Activated CD8-positive, alpha-beta T cell treated with anti-CD3 and anti-CD28 coated beads for 36 hours (primary cell): ENCODE measurements at places on chromosomes 1 and 21. TPM values are rescaled to one million over a fixed set of nuclear protein-coding genes. Genes with fewer than 3 reads are reported as not detected.

DNA sequence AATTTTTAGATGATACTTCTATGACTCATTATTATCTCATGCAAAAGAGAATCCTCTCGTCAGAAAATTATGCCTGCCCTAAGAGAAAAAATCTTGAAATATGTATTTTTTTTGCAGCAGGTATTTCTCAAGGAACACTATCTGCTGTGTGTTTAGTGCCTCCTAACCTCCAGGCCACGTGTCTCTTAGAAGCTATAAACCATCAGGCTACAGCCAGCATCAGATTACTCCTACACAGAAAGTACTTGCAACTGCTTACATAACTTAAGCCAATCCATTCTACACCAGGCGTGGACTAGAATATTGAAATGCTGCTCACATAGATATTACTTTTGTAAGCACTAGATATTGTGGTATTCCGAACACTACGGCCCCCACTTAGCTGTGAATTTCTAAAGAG, 933.4 kb downstream of the PLA2G4A start:
- no peak for DNase-seq

- DNase-seq = no peak
These were observed 57.7 kb downstream of the DMAP1 start for GRCh38 chr1:44270686-44271628.

Gene ACP6
- total RNA-seq = 20.9 TPM

Gene CCDC185
- not detected for total RNA-seq

Gene DMBX1
- total RNA-seq = not detected

Gene LCE1B
- total RNA-seq = not detected

Gene MYOM3
- not detected for total RNA-seq
